ENCODE measurements at places on chromosomes 12 and 14.

DNA sequence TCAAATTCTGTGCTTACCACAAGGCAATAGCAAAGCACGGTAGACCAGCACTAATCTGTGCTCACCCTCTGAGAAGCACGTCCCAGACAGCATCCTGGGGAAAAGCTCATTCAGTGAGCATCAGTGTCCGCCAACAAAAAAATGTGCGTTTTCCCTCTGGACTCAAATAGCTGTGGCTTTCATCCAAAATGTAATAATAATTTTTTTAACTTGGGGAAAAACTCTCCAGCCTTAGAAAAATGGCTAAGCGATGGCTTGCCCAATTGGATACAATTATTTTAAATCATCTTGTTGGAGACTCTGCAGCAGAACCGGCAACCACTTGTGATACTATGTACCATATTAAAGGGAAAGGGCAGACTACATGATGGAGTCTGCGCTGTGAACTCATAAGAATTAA is 1.1 kb upstream of the KRT77 start:
- no peak for DNase-seq

- no peak for DNase-seq
These were observed 112.9 kb downstream of the TSHR start for GRCh38 chr14:81068176-81068782.

- no peak for DNase-seq
These were observed 73.2 kb upstream of the BICD1 start for GRCh38 chr12:32033406-32033805.

- no peak for DNase-seq
These were observed 90.4 kb downstream of the PPP2R5C start for GRCh38 chr14:101851736-101852405.

- no peak for DNase-seq
These were observed 165.4 kb upstream of the CCDC198 start for GRCh38 chr14:57659052-57659451.

Measured in GM03348 (cell line).